ENCODE measurements at places on chromosomes 3 and 15. TPM values are rescaled to one million over a fixed set of nuclear protein-coding genes. Genes with fewer than 3 reads are reported as not detected.

The CLDN18 gene
- 7.3 TPM for total RNA-seq

GRCh38 chr3:156665291-156665690 lies 9.1 kb upstream of the TIPARP start:
- no peaks in the 10 kb centered on the region for H3K27me3 ChIP-seq
- H3K4me3 ChIP-seq, result no peak overlapping the region
- DNase-seq, result no peak
- no peak overlapping the region for H3K27ac ChIP-seq
- H3K36me3 ChIP-seq, result no peaks in the 10 kb centered on the region
- peaks cover 11% of the 10 kb centered on the region for H3K4me1 ChIP-seq

DNA sequence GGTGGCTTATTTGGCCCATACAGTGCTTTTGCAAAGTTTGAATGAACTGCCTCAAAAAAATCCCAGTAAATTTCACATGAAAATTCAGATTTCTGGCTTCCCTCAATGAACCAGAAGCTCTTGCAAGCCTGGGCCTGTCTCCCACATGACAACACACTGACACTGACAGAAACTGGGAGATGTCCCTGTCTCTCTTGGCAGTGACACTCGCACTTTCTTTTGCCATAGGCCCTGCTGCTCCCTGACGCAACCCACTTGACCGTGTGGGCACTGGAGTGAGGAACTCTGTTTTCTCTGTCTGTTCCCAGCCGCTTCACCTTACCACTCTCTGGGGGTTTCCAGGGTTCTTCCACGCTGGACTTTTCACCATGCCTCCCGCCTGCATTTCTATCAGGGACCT lies 524.5 kb downstream of the SHQ1 start:
- H3K27ac ChIP-seq, result no peak overlapping the region
- H3K4me3 ChIP-seq, result no peak overlapping the region
- peaks cover 4% of the 10 kb centered on the region for H3K4me1 ChIP-seq
- DNase-seq, result no peak

- H3K27ac ChIP-seq, result no peak overlapping the region
- no peak for DNase-seq
- no peak overlapping the region for H3K4me3 ChIP-seq
Observed at GRCh38 chr3:179809639-179810038, 156.8 kb downstream of the USP13 start.

The WNT5A gene
- 5.4 TPM for total RNA-seq

The KCNAB1 gene
- total RNA-seq, result 14.2 TPM

GRCh38 chr3:33758864-33759263 lies 39.6 kb upstream of the PDCD6IP start:
- no peak for DNase-seq
- no peaks in the 10 kb centered on the region for H3K4me1 ChIP-seq
- H3K4me3 ChIP-seq, result no peak overlapping the region
- no peaks in the 10 kb centered on the region for H3K27me3 ChIP-seq
- no peaks in the 10 kb centered on the region for H3K36me3 ChIP-seq

Measured in thoracic aorta (tissue), 2 donors.